ENCODE measurements at places on chromosomes 1 and 21.

DNA sequence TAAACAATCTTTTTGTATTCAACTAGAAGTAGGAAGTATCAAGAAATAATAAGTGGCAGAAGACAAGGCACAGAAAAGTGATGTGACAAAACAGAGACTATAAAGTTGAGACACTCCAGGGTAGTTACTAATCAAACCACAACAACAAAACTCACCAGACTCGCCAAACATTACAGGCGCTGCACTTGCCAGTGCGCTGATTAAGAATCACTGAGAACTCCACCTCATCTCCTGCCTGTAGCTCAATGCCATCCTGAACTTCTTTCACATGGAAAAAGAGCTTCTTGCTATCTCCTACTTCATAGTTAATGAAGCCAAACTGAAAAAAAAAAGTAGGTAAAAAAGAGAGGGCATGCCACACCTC, 2.8 kb upstream of the NRAS start:
- DNase-seq, result no peak

DNA sequence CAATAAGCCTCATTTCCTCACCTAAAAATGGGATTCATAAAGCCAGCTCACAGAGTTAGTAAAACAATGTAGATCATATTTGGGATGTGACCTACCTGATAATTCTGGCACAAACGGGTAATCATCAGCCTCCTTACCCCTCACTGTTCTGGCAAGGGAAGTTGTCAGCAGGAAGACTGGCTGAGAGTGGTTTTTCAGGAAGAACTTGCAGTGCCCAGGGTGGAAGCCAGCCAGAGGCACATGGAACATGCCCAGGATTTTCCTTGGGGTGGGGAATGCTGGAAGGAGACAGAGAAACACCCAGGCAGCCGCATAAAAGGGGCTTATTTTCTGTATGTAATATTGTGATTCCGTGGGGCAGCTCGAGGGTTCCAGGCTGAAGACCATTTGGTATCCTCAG, 7.7 kb upstream of the SLC5A9 start:
- no peak for DNase-seq

- DNase-seq, result peak; percentile 26
These were observed 39.9 kb downstream of the F5 start for GRCh38 chr1:169546087-169546995.

DNA sequence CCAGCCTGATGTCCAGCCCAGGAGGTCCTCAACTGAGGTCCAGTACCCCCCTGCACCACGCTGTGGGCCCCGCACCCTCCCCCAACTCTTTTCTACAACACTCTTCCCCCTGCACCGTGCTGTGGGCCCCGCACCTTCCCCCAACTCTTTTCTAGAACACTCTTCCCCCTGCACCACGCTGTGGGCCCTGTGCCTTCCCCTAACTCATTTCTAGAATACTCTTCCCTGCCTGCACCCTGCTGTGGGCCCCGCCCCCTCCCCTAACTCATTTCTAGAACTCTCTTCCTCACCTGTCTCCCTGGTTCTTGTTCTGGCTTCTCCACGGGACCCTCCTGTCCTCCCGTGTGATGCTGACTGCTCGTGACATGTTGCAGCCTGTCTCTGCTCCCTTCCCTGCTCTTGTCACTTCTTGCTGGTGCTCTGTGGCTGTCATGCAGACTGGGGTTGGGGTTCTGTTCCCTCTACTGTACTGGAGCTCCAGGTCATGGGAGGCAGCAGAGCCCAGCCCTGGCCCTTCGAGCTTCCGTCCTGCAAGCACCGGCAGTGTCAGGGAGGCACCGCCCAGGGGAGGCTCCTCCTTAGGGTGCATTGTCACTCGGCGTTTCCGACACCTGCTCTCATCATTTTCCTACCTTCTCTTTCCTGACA, 160.1 kb upstream of the COL6A1 start:
- no peak for DNase-seq

- peak; percentile 34 for DNase-seq
These were observed 178.3 kb downstream of the KCNJ6 start for GRCh38 chr21:37737996-37738395.

- DNase-seq, result no peak
These were observed 129.2 kb downstream of the PTPN14 start for GRCh38 chr1:214422137-214422671.

DNA sequence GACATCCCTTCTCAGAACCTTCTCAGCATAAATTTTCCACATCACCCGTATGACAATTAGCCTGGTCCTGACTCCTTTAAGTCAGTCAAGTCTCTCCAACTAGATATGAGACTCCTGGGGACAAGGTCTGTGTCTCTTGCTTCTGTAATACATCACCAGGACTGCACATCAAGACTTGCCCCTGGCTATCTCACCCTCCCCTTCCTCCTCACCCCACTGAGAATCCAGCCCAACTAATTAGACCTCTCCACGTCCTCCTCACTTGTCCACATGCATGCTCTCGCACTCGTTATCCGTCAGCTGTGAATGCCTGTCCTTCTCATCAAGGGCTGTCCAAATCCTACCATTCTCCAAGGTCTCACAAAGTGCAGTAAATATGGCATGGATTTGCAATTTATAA, 542.8 kb downstream of the PTPRU start:
- DNase-seq, result no peak

- no peak for DNase-seq
These were observed 27.4 kb upstream of the HPDL start for GRCh38 chr1:45299296-45299695.

DNA sequence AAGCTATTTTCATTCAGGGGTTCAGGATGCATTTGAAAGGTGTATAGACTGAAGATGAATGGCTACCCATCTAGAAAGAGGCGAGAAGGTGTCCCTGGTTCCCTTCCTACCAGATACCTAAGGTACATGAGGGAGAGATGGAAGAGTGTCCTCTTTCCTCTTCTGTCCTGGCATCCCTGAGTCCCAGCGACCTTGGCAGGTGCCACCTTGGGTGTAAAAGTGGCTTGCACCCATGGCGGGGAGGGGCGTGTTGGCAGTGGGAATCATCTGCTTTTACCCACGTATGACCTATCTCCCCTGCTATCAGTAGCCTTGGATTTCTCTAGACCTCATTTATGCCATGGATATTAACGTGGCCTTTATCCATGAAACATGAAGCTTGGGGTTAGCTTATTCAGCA, 1126.1 kb downstream of the KCNT2 start:
- DNase-seq, result no peak

- DNase-seq, result no peak
These were observed 430.5 kb downstream of the MRPL39 start for GRCh38 chr21:25176637-25177412.

Data from left ventricle myocardium superior (tissue), 1 donor.